ENCODE measurements at places on chromosomes 4 and X.
A peak's percentile ranks its signal among the peaks of the same experiment; 100 is the strongest.

DNA sequence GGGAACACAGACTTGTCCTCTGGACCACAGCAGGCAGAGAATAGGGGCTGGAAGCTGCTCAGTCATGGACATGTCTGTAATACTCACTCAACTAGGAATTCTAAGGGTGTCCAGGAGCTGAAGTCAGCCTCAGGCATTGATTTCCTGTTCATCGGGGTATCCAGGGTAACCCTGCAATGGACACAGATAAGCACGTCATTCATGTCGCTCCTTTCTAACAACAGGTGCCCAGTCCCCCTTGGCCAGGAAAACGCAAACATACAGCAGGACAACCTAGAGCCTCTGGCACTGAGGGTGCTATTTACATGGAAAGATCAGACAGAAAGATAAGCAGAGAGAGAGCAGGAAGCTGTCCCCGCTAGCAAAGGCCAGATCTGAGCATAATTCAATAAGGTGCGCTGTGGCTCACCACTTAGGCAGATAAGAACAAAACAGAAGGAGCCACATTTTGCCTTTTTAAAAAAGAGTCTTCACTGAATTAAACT, 21.3 kb downstream of the QDPR start:
- DNase-seq, result no peak

DNA sequence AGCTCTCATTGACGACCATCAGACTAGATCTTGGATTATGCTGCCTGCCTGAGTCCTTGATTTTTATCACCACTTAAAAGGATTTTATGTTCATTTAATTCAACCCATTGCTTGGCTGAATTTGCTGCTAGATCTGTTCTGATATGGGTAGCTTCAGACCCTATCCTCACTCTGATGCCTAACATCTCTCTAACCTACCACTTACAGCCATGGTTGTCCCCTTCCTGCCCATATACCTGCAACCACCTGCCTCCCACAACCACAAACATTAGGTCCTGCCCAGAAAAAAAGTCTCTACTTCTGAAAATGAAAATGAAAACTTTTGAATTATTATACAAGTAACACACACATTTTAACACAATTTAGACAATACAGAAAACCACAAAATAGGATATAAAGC, 310.8 kb downstream of the HNRNPD start:
- no peak for DNase-seq

GRCh38 chr4:113290666-113291065, 241.2 kb downstream of the ANK2 start:
- DNase-seq, result no peak

DNA sequence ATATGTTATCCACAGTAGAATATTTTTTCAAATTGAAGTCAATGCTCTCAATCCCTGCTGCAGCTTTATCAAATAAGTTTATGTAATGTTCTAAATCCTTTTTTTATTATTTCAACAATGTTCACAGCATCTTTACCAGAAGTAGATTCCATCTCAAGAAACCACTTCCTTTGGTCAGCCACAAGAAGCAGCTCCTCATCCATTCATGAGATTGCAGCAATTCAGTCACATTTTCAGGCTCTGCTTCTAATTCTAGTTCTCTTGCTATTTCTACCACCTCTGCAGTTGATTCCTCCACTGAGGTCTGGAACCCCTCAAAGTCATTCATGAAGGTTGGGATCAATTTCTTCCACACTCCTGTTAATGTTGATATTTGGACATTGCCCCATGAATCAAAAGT, 2301.3 kb upstream of the TENM3 start:
- no peak for DNase-seq

DNA sequence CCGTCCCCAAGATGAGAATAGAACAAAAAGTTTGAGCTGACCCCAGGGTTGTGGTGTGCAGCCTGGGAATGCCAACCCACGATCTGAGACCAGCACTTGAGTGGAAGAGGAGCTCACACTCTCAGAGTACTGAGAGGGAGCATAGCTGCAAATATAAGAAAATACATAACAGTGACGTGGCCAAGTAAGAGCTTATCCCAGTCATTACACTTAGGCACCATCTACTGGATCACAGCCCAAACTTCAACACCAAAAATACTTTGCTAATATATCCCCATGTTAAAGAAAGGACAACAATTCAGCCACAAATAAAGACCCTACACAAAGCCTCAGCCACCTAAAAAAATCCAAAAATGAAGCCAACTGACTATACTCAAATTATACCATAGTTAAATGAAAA, 33.3 kb upstream of the CXCL6 start:
- DNase-seq, result no peak

GRCh38 chrX:52979568-52979967, 21.2 kb upstream of the FAM156A start:
- DNase-seq, result no peak

- DNase-seq, result no peak
Measured at GRCh38 chrX:96373047-96373355, 311.6 kb upstream of the DIAPH2 start.

DNA sequence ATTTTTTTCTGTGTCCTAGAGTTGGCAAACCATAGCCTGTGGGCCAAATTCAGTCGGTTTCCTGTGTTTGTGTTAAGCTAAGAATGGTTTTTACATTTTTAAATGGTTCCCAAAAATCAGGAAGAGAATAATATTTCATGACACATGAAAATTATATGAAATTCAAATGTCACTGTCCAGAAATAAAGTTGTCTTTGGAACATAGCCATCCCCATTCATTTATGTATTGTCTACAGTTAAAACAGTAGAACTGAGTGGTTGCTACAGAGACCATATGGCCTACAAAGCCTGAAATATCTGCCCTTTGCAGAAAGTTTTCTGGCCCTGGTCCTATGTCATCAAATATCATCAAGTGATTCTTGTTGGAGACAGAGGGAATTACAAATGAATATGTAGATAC, 15.5 kb downstream of the FRMPD4 start:
- no peak for DNase-seq

DNA sequence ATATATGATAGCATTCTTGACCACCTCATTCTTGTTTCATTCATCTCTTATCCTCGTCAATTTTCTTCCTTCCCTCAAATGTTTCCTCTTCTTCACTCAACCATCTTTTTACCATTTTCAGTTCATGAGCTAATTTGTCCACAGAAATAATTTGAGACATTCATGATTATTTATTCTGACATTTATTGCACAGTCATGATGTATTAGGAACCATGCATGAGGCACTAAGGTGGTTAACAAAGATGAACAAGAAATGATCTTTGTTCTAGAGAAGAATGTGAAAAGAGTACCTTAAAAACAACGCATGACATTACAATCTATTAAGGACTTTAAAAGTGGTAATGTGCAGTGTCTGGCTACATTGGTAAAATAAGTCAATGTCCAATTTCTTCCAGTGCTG, 27.9 kb downstream of the TEC start:
- DNase-seq, result no peak

- peak; percentile 26 for DNase-seq
Measured at GRCh38 chr4:25767877-25768725, 94.7 kb downstream of the SEL1L3 start.

- no peak for DNase-seq
Measured at GRCh38 chr4:85024671-85025070, 58.2 kb upstream of the WDFY3 start.

- DNase-seq, result no peak
Measured at GRCh38 chr4:153418558-153418957, 47.6 kb upstream of the TMEM131L start.

DNA sequence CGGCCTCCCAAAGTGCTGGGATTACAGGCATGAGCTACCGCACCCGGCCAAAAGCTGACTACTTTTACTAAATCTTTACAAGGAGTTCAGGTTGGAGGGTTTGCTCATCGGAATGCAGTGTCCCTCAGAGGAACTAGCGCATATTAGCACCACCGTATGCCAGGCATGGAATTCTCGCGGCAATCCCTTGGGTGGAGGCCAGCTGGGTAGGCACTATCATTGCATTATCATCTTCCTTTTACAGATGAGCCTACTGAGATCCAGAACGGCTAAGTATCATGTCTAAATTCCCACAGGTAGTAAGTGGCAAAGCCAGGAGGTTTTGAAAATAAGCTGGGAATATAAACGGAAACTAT, 6.1 kb upstream of the CXorf66 start:
- DNase-seq, result no peak

DNA sequence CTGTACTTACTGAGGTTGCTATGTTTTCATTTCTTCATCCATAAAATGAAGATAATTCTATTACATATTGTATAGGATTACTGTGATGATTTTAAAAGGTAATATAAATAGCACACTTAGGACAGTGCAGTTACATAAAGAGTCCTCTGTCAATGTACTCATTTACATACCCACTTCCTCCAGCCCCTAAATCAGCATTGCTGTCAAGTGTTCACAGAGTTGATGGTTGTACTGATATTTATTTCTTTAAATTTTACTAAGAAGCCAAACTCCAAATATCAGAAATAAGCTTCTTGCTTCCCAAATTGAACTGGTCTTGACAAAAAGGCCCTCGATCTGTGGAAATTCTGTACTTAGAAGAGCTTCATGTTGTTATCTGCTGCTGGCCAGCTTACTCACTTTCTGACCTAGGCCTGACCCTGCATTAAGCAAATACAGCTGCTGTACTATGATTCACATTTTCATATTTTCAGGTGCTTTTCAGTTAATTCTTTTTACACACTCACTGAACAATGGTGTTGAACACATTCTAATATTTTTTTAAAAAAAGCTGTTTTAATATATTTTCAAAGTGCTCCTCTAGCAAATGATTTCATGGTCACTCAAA, 259.6 kb downstream of the UNC5C start:
- DNase-seq, result no peak

- no peak for DNase-seq
Measured at GRCh38 chr4:5718411-5718810, 7.4 kb downstream of the EVC start.

DNA sequence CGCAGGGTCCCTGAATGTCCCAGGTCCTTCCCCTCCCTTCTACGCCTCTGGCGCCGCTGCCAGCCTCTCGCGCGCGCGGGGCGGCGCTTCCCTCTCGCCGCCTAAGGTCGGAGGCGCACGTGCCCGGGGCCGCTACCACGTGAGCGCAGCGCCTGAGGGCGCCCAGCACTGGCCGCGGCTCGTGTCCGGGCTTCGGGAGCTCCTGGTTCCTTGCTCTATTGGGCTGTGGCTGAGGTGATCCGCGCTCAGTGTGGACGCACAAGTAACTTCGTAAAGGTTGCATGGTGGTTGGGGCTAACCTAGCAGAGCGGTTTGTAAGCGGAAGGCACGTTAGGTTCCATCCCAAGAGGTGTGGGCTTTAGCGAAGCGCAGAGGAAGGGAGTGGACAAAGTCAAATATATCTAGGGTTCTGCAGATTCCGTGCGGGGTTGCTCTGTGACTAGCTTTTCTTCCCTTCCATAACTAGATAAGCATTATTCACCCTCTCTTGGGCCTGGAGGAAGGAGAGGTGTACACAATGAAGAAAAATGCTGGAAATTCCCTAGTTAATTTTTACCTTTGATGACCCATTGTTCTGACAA, 1.8 kb downstream of the TLL1 start:
- no peak for DNase-seq

DNA sequence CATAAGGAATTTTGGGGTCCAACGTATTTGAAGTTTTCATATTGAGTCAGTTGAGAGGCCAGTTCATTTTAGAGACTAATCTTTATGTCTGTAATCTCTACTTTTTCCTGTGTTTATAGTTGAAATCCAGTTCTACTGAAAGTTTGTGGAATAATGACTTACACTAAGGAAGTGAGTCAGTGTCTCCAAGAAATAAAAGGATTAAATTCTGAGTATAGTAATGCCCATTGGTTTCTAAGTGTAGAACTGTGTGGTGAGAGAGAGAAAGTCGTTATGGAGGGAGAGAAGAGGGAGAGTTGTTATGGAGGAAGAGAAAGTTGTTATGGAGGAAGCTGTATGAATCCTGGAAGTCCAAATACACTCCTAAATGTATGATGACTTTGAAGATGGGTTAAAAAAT, 264.6 kb upstream of the HAND2 start:
- no peak for DNase-seq

GRCh38 chrX:130593911-130594310, 192.1 kb downstream of the RBMX2 start:
- DNase-seq, result no peak

DNA sequence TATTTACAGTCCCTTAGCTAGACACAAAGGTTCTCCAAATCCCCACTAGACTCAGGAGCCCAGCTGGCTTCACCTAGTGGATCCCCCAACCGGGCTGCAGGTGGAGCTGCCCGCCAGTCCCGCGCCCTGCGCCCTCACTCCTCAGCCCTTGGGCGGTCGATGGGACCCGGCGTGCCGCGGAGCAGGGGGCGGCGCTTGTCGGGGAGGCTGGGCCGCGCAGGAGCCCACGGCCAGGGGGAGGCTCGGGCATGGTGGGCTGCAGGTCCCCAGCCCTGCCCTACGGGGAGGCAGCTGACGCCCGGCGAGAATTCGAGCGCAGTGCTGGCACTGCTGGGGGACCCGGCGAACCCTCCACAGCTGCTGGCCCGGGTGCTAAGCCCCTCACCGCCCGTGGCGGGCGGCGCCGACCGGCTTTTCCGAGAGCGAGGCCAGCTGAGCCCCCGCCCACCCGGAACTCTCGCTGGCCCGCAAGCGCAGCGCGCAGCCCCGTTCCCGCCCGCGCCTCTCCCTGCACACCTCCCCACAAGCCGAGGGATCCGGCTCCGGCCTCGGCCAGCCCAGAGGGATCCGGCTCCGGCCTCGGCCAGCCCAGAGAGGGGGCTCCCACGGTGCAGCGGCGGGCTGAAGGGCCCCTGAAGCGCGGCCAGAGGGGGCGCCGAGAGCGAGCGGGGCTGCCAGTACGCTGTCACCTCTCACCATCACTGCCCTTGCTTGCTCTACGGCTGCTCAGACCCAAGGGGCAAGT, 39.4 kb downstream of the WFS1 start:
- no peak for DNase-seq

DNA sequence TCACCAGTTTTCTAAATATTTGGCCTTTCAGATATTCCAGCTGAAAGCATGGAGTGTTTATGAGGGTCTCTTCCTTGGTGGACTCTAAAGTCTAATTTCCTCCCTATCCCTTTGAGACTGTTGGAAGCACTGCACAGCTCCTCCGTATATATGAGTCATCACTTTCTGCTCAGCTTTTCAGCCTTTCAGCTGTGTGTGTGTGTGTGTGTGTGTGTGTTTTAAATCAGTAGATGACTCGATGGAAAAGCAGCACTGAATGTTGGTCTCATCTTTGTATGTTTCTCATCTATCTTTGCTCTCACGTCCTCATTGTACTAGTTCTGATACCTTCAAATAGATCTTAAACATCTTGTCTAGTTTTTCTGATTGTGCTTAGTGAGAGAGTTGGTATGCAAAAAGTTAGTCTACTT, 81.6 kb downstream of the ZFX start:
- DNase-seq, result peak; percentile 14

GRCh38 chr4:136281307-136281706, 1251.0 kb downstream of the PCDH18 start:
- DNase-seq, result no peak

- DNase-seq, result no peak
Measured at GRCh38 chr4:168737806-168738172, 240.9 kb downstream of the PALLD start.

GRCh38 chrX:111568354-111568753, 56.9 kb downstream of the SERTM2 start:
- DNase-seq, result no peak

GRCh38 chr4:88728146-88728545, 30.5 kb upstream of the NAP1L5 start:
- no peak for DNase-seq

GRCh38 chrX:147913570-147913969, 1.9 kb downstream of the FMR1 start:
- no peak for DNase-seq

- DNase-seq, result no peak
Measured at GRCh38 chr4:80446248-80446647, 110.7 kb downstream of the CFAP299 start.

Data from activated CD4-positive, alpha-beta T cell treated with anti-CD3 and anti-CD28 coated beads, Interleukin-10, Interleukin-2, amounts not matched to agents 100 ng/mL and 50 ng/mL, durations not matched to agents 16 hours and 8 hours (primary cell).